ENCODE measurements at places on chromosomes 2 and 18.
A peak's percentile ranks its signal among the peaks of the same experiment; 100 is the strongest.

DNA sequence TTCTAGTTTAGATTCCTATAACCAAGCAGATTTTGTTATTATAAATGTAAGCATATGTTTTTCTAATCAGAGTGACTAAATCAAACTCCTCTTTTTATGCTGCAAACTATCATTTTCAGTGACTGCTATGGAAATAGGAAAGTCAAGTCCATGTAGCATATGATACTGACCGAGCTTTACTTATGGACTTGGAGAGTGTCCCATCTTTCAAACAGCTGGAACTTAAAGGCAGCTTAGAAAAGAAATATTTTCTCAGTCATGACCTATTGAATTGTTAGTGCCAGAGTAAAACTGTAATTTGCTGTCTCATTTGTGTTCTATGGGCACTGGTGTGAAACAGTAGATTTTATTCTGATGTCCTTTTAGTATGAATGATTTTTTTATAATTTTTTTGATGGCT, 76.7 kb downstream of the PHLPP1 start:
- DNase-seq = no peak

DNA sequence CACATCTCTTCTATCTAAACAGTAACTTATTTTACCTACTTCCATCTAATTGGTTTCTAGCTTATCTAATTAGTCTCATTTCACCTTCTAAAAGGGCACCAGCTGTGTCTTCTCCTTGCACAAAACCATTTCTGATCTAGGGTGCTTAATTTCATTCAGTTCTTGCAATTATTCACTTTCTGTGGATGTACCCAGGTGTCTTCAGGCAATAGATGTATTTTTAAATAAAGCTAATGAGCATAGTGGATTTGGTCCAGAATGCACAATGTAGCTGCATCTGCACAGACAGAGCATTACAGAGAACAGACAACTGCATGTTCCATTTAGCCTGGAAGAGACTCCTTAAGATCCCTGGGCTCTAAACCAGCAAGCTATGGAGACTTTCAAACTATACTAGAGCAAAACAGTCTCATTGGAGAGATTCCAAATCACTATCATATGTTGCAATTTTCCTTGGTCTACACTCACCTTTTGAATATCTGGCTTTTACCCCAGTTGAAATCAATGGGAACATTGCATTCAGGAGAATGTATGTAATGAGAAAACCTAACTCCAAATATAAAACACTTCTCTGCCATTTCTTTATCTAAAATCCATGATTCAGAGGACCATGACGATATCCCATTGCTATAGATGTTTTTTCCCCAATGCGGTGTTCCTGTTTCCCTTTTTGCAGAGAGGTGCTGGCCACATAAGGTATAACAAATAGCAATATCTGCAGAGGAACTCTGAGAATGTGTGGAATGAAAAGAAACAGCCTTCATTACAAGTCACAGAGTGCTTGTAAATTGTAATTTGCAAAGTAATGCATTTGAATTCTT, 3.5 kb upstream of the RFX8 start:
- DNase-seq = peak; percentile 31

- DNase-seq = no peak
Measured at GRCh38 chr2:201839727-201840126, 33.4 kb downstream of the CDK15 start.

DNA sequence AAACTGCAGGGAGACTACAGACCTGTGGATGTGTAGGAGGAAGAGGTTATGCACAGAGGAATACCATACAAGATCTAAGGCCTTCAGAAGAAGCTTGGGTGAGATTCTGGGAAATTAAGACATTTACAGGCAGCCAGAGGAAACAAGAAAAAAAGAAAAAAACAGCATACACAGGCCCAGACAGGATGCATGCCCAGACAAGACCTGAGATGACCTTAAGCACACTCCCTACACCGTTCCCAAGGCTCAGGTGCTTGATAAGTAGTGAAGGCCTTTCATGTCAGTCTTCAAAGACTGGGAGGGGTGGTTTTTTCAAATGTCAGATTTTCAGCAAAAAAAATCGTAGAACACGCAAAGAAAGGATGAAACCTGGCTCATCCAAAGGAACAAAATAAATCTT, 83.0 kb downstream of the CCDC138 start:
- DNase-seq = no peak
